Pulmonary artery endothelial cell (primary cell): ENCODE measurements at places on chromosomes 2 and 18. TPM values are rescaled to one million over a fixed set of nuclear protein-coding genes. Genes with fewer than 3 reads are reported as not detected.

Gene UGT1A10
- not detected in 2 replicates for total RNA-seq

Gene MLPH
- total RNA-seq = not detected in 2 replicates

Gene HSBP1L1
- total RNA-seq = 1.4 and 1.7 TPM in 2 replicates

Gene RAB11FIP5
- total RNA-seq = 47.2 and 50.2 TPM in 2 replicates

Gene CDH2
- total RNA-seq = 31.6 and 36.5 TPM in 2 replicates

Gene AGXT
- total RNA-seq = not detected in 2 replicates

Gene HOXD1
- 0.07 TPM in 1 of 2 replicates, not detected in the other for total RNA-seq

DNA sequence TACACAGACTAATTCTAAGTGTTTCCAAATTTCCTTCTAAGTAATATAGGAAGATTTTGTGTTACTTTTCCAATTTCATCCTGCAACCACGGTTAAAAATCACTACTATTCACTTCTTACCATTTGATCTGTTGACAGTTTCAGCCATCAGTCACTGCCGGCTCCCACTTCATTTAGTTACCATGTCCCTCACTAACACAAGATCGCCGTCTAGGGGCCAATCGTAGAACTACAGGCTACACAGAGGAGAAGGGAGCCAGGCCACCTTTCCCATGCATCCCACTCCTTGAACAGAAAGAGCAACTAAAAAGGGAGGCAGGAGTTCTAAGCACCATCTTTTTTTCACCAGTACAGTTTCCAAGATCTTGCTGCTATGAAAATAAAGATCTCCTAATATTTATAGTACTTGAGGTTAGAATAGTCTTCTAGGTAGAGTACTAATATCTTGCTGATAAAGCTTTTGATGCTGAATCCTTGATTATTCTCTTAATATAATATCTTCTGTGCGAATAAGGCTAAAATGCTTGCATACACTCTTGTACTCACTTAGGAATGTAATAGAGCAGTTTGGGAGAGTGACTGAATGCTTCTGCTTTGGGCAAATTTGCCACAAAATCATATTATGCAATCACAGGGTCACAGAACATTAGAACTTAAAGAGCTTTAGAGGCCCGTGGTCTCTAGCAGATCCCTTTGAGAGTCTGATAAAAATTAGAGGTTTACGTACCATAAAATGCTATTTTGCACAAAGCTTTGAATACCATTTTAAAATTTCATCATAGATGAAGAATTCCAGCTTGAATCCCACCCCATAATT lies 39.5 kb upstream of the CYP1B1 start:
- peak; percentile 22 for DNase-seq

DNA sequence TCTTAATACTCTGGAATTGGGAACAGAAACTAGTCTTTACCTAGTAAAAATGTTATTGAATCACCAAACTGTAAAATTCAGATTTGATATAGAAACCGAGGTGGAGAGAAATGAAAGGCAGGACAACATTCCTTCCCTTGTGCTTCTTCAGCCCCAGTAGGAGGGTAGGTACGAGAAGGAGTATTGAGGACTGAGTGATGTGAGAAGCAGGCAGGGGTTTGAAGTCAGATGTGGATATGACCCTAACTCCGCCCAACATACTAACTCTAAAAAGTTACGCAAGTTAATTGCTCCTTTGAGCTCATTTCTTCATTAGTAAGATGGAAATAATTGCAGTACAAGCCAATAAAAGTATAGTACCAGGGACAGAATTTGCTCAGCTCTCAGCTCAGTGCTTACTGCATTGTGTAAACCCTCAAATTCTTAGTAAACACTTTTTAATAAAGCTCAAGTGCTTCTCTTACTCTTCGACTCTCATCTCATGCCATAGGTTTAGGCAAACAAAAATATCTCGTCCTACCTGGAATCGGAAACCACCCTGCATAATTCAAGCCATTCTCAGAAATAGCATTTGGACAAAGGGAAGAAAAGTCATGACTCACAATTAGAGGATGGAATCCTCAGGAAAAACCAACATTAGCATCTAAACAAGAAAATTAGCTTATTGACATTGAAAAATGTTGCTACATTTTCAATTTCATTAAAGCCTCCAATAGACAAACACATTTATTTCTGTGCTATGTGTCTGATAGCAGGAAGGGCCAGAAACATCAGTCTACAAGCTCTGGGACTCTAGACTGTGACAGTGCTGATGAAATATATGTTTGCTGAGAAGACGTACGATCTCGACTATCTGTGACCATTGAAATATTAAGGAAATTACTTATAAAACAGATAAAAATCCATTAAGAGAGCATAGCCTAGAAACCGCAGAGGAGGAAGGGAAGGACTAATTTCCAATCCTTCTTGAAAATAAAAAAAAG lies 161.3 kb downstream of the HNMT start:
- DNase-seq = no peak

DNA sequence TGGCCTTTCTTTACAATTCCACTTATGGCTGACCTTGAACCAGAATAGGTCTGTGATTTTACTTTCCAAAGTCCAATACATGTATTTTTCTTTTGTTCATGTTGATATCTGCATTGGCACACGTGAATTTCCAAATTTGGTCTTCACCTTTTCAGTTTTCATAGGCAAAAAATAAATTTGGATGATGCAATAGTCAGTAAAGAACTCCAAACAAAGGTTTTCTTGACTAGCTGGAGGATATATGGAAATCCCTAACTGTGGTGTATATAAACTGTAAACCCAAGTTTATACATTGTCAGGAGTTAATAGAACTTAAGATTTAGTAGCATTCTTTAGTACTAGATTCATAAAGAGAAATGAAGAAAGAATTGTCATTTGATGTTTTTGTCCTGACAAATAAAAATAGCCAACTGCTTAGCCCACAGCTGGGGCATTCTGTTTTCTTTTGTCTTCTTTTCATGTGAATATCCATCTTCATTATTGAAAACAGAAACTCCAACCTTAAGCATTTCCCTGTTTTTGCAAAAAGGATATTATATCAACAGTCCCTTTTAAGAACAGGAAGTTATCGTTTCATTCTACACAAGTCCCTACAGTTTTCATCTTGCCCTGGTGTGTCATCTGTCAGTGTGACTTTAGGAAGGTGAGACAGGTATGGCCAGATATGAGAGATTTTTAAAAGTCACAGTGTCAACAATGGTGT lies 132.9 kb downstream of the BCL2 start:
- no peak for DNase-seq

GRCh38 chr2:24054366-24055010 lies 4.9 kb downstream of the FKBP1B start:
- DNase-seq = no peak

DNA sequence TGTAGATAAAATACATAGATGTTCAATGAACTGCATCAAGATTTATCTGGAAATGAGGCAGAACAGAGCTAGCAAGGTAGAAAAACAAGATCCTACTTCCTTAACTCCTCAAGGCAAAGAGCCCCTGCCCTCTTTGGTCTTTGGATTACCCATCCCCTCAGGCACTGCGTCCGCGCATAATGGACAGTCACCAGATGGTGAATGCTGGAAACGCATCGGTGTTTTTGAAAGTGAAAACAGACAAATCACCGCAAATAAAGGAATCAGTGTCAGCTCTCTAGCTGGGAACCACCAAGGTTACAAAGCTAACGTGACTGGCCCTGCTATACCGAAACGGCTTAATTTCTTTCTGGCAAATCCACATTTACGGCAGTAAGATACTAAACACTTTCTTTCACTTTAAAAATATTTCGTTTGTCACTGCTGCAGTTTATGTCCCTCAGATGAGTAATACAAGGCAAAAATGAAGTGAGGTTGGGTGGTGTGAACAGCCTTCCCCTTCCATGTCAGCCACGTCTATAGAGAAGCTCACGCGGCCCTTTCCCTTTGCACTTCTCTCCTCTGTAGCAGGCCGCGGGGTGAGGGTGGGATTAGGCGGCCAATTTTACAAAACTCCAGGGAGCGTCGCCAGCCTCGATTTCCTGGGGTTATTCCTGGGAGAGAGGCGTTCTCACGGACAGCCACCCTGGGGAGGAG lies 627 bp upstream of the GALR1 start:
- DNase-seq = no peak

DNA sequence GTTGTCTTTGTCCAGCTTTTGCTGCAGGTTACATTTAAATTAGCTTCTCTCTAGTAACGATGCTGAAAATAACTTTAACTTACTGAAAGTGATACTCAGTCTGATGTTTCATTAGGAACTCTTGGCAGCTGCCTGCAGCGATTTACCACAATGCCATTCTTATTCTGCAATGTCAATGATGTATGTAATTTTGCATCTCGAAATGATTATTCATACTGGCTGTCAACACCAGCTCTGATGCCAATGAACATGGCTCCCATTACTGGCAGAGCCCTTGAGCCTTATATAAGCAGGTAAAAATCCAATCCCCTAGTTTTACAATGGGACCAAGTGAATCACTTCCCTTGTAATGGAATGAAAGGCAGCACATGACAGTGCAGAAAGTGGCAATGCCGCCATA lies 16.3 kb upstream of the MFF start:
- DNase-seq = no peak

- DNase-seq = no peak
These were observed 11.2 kb upstream of the GPR17 start for GRCh38 chr2:127634626-127635379.

- no peak for DNase-seq
These were observed 115.3 kb upstream of the SCN7A start for GRCh38 chr2:166609183-166609959.

DNA sequence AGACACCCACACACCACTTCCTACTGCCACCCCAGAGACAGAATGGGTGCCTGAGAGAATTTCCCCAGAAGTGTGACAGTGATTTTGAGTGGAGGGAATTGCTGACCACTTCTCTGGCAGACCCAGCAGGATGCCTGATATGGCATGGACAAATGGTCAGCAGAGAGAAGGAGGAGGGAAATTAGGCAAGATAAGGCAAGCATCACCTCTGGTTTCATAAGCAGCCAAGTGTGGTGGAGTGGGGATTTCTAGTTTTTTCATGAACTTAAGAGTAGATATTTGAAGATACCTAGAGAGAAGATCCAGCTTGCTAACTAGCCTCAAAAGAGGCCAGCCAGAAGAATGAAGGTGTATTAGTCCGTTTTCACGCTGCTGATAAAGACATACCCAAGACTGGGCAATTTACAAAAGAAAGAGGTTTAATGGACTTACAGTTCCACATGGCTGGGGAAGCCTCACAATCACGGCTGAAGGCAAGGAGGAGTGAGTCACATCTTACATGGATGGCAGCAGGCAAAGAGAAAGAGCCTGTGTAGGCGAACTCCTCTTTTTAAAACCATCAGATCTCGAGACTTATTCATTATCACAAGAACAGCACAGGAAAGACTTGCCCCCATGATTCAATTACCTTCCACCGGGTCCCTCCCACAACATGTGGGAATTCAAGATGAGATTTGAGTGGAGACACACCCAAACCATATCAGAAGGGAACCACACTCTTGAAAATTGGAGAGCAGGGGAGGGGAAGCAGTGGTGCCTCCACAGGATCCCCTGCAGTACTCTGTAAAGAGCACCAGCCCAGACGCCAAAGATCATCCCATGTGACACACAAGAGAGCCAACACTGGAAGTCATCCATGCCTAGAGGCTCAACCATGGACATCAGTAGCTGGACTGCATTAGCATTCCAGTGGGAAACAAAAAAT lies 64.2 kb downstream of the RBM43 start:
- DNase-seq = no peak

DNA sequence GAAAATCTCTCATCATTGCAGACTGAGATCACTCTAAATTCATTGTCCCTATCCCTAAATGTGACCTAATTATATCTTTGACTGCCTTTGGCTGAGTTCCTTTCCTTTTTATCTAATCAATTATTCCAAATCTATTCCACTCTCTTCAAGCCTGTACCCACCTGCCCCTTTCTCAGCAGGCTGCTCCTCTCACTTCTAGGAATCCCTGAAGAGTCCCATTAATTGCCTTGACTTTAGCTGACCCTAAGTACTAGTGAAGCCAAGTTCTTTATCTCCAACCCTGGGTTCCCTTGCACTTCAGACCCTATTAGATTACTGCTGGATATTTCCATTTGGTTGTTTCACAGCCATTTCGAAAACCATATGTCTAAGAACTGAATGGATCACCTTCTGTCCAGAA lies 102.8 kb downstream of the GREB1L start:
- DNase-seq = no peak

DNA sequence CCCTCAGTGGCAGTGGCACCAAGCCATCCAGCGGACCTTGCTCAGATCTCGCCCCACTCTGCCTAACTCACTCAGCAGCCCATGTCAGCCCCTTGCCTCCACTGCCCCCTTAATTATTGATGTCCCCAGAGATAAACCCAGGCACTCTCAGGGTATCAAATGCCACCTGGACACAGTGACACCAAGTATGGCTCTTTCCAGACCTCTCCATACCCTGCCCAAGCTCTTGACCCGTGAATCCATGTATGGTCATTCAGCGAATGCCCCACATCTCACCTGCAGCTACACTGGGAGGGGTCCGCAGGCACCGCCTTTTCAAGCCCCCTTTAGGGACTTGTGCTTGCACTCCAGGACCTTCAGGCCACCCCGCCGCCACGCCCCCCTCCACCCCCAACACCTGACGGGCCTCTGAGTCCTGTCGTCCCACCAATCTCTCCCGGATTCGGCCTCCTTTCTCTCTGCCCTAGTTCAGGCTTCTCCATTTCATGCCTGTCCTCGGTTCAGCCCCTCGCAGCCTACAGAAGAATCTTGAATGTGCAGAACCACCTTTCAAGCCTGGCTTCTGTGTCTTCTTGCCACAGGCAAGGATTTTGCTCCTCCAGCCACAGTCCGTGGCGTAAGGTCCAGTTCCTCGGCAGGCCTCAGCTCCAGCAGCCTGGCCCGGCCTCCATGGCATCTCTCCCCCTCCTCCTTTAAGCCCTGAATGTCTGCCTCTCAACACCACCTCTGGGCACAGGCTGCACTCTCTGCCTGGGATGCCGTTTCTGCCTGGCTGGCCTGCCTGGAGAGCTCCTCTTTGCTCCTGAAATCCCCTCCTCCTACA lies 54.1 kb upstream of the ODC1 start:
- DNase-seq = no peak

GRCh38 chr2:105081006-105081601 lies 43.2 kb downstream of the MRPS9 start:
- peak; percentile 32 for DNase-seq

DNA sequence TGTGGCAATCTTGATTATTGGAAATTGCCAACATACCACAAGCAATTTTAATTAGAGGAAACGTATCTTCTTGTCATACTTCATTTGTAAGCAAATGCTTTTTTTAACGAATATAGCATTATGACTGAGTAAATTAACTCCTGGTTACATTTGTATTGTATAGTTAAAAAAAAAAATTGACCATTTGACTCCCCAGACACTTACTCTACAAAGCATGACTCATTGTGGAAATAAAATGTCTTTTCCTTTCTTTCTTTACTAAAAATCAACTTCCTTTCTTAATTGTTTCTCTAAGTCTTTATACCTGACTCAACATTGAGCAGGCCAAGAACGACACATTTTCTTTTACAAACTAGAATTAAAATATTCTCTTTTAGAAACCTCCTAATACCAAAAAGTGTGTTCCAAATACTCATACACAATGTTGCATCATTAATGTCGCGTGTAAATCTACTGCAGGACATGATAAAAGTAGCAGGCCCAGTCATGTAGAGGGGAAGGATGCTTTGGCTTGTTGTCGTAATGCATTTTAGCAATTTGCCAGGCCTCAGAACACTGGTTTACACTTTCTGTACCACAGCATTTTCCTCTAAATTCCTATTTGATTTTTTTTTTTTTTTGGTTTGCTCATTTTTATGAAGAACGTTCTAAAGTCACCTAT lies 349.6 kb upstream of the KCNH7 start:
- no peak for DNase-seq

GRCh38 chr2:209762563-209762962 lies 9.1 kb upstream of the UNC80 start:
- no peak for DNase-seq

GRCh38 chr2:24815171-24815570 lies 21.9 kb downstream of the CENPO start:
- no peak for DNase-seq

- no peak for DNase-seq
These were observed 90.3 kb downstream of the LRP2 start for GRCh38 chr2:169272010-169272409.
